ENCODE measurements at places on chromosomes 4 and X. TPM values are rescaled to one million over a fixed set of nuclear protein-coding genes. Genes with fewer than 3 reads are reported as not detected.

The RAI2 gene
- total RNA-seq = 0.09 TPM

The TAF7L gene
- 0.09 TPM for total RNA-seq

The PNMA5 gene
- not detected for total RNA-seq

The NDUFB11 gene
- 64.7 TPM for total RNA-seq
